Iris pigment epithelial cell (primary cell): ENCODE measurements at places on chromosomes 11 and 22.

DNA sequence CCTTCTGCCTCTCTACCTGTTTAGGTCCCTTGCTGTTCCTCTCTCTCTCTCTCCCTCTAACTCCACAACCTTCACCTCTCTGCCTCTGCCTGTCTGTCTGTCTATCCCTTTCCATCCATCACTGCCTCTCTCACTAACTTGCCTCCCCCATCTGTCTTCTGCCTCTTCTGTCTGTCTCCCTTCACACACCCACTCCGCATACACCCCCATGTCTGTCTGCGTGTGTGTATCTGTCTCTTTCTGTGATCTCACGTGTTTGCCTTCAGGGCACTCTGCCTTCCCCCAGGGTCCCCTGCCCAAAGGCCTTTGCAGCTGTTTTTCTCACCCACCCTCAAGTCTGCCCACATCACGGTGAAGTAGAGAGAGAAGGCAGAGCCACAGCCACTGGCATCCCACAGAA, 7.9 kb downstream of the RTN4RL2 start:
- DNase-seq: no peak

DNA sequence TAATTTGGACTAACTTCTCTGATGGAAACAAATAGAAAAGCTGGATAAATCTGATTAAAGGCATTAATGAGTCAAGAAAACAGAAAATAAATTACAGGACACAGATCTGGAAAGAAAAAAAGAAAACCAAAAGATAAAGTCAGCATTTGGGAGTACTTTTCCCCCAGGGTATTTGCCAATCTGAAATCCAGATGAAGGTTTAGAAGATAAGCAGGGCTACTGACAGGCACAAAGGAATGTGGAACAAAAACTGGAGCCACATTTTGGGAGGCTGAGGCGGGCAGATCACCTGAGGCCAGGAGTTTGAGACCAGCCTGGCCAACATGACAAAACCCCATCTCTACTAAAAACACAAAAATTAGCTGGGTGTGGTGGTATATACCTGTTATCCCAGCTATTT, 57.2 kb downstream of the SBF2 start:
- DNase-seq: no peak

DNA sequence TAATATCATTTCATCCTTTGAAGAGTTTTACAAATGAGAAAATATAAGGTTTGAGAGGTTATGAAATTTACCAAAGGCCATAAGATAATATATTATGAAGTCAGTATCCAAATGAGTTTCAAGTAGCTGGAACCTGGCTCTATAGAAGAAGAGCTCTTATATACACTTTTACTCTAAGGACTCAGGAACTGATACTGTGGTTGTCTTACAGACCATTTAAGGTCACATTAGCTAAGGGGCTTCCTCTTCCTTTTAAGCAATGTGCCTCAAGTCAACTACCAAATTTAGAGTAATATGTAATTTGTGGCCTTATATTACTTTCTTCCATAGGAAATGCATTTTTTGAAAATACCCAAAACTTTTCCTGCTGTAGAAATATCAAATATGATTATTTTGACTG, 369.3 kb downstream of the DLG2 start:
- no peak for DNase-seq

- no peak for DNase-seq
These were observed 12.6 kb downstream of the CCDC83 start for GRCh38 chr11:85867751-85868150.

- DNase-seq: no peak
These were observed 164.6 kb downstream of the IGLL1 start for GRCh38 chr22:23415490-23415851.

DNA sequence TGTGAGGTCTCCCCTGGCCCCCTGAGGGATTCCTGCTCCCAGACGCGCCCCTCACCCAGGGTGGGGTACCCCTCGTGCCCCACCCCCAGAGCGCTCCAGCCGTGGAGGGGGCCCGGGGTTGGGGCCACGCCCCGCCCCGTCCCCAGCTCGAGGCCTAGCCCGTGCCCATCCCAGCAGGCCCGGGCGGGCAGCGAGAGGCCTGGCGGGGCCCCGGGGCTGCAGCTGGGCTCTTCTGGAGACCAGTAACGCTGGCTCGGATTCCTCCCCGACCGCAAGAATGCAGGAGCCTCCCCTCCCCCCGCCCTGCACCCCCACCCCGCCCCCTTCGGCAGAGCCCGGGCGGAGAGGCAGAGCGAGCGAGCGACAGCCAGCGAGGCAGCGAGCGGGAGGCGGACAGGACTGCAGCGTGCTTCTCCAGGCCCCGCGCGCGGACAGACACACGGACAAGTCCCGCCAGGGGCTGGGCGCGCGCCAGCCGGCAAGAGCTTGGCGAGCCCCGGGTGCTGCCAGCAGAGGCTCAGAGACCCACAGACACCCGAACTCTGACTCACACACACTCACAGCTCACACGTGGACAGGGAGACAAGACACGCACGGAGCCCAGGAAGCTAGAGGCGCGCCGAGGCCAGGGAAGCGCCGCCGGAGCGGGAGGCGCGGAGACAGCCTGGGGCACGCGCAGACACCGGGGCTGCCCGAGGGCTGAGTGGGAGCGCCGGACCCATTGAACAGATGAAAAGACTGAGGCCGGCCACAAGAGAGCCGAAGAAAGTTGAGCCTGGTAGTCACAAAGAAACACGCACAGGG, 15.2 kb downstream of the BCL9L start:
- DNase-seq: peak; percentile 94

GRCh38 chr22:32557444-32557843, 82.8 kb downstream of the FBXO7 start:
- DNase-seq: no peak

DNA sequence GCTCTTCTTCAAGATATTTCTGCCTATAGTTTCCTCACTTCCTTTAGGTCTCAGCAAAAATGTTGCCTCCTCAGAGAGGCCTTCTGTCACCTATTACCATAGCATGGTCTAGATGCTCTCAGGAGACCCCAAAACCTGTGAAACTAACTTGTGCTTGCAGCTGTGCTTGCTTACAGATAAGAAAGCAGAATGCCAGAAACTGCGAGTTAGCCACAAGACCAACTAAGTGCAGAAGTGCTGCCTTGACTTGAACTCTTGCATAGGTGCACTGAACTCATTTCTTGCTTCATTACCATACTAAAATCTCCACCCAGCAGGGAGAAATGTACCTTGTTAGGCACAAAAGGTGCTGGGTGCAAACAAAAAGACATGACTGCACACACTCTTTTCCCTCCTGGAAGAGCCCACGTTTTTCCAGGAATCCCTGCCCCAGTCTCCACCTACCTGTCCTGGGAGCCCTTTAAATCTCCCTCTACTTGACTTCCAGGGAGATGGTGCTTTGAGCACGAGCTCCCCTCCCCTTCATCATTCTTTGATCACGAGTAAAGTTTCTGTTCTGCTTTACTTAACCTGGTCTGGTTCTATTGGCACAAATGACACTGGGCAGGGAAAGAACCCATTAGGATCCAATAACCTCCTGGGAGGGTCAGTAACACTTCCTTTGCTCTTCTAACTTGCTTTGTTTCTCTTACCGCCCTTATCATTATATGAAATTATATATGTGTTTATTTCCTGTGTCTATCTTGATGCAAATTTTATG, 137.7 kb upstream of the DDI1 start:
- no peak for DNase-seq

GRCh38 chr11:60918251-60918938, 4.4 kb downstream of the TMEM109 start:
- DNase-seq: peak; percentile 6

GRCh38 chr11:86593833-86594232, 78.6 kb downstream of the ME3 start:
- DNase-seq: peak; percentile 24

DNA sequence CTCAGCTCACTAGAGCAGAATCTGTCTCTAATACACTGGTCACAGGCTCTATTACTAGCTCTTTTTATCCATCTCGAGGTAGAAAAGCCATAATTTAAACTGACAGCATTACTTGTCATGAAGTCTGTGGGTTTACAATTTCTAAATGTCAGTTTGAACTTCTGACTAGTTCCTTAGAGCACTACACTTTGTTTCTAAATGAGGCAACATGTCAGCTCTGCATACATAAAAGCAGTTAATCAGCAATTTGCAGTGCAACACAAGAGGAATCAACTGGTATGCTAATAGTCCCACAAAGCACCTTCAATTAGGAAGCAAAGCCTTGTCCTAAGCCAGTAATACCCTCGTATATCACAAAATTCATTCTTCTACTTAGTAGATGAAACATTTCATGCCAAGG, 321.3 kb downstream of the TTC28 start:
- DNase-seq: no peak

- peak; percentile 47 for DNase-seq
These were observed 35.5 kb downstream of the UBASH3B start for GRCh38 chr11:122690801-122691548.

DNA sequence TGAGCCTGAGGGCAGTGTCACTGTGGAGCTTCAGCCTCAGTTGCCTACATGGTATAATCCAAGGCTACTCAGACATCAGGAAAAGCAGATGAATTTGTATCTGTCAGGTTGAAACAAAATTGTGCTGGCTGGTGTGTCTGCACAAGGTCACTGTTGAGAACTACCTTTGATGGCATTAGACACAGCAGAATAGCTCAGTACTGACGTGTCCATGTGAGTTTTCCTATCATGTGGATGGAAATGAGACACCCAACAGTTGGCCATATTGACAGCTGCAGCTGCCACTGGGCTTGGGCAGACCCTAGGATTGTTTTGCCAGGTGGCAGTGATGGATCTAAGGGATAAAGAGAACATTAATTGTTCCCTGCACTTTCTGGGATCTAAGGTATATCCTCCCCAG, 15.8 kb downstream of the CCDC134 start:
- DNase-seq: no peak

- no peak for DNase-seq
These were observed 32.3 kb upstream of the CCDC89 start for GRCh38 chr11:85718126-85718943.

DNA sequence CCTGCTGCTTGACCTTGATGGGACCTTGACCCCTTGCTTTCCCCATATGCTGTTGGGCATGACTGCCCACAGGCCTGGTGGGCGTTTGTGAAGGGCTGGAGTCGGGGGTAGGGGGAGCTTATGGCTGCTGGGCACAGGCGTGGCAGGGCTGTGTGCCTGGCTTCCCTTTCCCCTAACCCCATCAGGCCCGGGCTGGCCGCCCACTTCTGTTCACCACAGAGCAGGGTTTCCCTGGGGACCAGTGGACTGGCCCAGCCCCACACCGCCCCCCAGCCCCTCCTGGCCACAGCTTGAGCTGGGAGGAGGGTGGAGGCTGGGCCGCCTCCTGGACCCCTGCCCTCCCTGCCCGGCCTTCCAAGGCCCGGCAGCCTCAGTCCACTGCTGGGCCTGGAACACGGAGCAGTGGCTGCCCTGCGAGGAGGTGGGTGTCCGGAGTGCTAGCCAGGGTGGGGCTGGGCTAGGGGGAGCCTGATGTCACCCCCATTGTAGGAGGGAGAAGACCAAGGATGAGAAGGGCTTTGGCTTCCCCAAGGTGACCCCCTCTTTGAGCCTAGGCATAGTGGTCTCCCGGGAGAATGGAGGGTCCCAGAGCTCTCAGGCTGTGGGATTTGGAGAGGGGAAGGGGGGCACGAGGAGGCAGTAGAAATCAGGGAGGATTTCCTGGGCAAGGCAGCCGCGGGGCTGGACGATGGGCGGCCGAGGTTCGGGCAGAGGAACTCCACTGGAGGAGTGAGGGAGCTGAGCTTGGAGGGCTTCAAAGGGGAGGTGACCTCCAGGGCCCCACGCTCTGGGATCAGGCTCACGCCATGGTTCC, at the start of gene AIFM3:
TSS of gene AIFM3 (plus strand) at position 373 of the 814 bp plus-strand sequence. CDS start 690 bp downstream, outside the sequence.
- DNase-seq: no peak

DNA sequence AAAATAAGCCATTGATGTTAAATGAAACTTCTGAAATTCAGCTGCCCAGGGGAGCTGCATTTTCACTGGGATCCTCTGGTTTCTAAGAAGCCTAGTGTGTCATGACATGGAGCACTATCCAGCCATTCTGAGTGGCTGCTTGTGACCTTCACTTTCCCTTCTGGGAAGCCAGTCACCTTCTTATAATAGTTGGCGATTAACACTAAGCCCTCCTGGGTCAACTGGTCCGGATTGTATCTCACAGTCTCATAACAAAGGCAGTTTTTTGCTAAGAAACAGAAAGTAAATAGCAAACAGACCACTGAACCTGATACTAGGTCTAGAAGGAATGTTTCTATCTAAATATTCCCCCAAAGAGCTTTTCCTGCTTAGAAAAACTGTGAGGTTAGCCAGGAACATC, 7.9 kb downstream of the CSRP3 start:
- peak; percentile 39 for DNase-seq

- no peak for DNase-seq
These were observed 3.3 kb downstream of the SYT7 start for GRCh38 chr11:61577383-61578118.

DNA sequence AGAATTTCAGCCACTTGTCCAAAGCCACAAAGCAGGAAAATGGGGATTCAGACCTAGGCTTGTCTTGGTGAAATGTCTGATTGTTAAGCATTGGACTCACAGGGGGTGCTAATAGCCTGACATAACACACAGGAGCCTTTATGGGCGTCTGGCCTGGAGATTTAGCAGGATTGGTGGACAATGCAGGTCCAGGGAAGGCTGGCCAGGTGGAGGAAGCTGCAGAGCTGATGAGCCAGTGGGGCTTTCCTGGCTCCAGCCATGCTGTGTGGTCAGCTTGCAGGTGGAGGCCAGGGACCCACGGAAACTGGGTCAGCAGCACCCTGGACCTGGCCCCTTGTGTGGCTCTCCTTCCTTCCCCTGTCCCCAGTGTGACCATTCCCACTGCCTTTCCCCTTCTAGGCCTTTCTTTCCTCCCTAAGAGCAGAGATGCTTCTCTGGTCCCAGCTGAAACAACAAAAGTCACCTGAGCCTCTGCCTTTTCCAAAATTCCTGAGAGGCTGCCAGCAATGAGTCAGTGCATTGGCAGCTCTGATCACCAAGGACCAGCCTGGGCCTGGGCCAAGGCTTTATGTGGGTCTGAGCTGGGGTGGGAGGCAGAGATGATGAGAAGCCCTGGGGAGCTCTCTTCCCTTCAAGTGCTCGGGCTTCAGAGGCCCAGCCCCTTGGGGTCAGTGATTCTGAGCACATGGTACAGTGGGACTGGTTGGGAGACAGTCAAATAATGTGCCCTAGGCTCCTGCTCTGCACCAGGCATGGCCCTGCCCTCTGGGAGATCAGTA, 85.2 kb downstream of the CCDC81 start:
- peak; percentile 86 for DNase-seq

- DNase-seq: no peak
These were observed 1.2 kb downstream of the CHID1 start for GRCh38 chr11:909406-909805.

GRCh38 chr11:64110465-64111375, 55.2 kb downstream of the MACROD1 start:
- DNase-seq: no peak

GRCh38 chr11:69659591-69659990, 15.6 kb downstream of the LTO1 start:
- no peak for DNase-seq

DNA sequence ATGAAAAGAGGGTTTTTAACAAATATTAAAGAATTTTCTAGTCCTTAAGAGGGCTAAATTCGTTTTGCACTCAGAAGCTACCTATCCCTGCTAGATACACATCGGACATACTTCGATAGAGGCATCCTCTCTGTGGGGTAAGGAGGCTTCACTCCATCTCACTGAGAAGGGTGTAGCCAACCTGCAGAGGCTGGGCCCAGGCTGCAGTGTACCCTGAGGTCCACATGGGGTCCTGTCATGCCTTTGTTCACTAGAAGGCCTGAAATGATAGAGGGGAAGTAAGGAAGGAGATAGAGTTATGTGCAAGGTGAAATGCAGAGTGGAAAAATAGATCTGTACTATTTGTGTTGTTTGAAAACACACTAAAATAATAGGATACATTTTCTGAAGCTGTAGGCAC, 45.6 kb downstream of the IGSF9B start:
- no peak for DNase-seq
